ENCODE measurements at places on chromosomes 12 and 14.

DNA sequence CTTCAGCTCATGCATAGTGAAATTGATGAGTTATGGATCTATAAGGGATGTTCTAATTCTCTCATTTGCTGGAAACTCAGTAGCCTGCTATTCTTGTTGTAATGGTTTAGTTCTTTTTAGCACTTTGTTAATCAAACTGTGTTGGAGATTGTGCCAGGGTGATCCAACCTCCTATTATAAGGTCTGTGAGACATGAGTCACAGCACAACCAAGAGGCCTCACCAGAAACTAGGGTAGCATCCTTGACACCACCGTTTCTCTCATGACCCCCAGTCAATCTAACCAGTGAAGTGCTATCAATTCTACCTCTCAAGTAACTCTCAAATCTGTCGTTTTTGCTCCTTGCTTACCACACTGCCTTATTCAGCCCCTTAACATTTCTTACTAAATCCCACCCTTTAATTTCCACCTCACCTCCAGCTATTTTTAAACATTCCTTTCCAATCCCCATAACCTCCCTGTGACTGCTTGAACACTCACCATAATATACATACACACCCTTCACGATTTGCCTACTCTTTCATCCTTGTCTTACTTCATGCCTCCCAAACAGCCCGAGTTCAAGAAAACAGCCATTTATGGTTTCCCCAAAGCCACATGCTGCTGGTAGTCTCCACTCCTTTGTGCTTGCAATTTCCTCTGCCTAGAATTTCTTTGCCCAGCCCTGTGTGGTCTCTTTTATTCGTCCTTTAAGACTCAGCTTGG, 53.9 kb upstream of the NUDT4 start:
- no peak for DNase-seq

GRCh38 chr12:31482816-31483215, 108.1 kb downstream of the DENND5B start:
- no peak for DNase-seq

GRCh38 chr12:22733756-22734155, 108.8 kb downstream of the ETNK1 start:
- DNase-seq = no peak

- no peak for DNase-seq
Measured at GRCh38 chr12:11729008-11729407, 79.5 kb downstream of the ETV6 start.

GRCh38 chr14:51284241-51284640, 44.2 kb downstream of the TMX1 start:
- DNase-seq = no peak

DNA sequence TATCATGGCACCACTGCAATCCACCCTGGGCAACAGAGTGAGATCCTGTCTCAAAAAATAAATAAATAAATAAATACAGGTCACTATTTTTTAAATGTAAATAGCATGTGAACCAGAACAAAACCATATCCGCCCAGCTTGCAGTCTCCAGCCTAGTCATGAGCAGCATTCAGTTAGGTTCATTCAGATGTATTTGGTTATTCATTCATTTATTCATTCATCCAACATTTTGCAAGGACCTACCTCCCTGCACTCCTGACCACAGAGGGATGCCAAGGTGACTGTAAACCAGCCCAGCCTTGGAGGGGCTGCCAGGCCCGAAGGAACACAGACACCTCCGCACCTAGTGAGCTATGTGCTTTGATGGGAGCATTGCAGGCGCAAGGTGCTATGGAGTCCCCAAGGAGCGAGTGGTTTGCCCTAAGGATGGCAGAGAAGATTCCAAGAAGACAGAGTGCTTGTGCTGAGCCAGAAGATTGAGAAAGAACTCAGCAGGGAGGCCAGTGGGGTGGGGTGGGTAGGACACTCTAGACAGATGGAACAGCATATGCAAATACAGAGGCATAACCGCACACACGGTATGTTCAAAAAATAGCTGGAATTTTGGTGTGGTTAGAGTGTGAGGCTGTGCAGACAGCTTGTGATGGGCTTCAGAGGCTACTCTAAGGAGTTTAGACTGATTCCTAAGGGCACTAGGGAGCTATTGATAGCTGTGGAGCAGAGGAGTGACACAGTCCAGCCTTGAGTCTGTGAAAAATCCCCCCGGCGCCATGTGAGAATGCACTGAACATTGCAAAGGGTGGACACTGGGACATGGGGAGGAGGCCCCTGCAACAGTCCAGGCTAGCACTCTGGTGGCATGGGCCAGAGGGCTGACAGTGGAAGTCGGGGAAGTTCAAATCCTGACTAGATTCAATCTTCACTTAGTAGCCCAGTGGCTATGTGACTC, 11.7 kb downstream of the DTX1 start:
- DNase-seq = no peak

GRCh38 chr12:21800011-21800410, 25.5 kb upstream of the KCNJ8 start:
- no peak for DNase-seq
